ENCODE measurements at places on chromosomes 2 and 18. TPM values are rescaled to one million over a fixed set of nuclear protein-coding genes. Genes with fewer than 3 reads are reported as not detected.
A peak's percentile ranks its signal among the peaks of the same experiment; 100 is the strongest.

MAIP1 gene
- 20.0 TPM for total RNA-seq

PLEKHH2 gene
- 1.9 TPM for total RNA-seq

TSPYL6 gene
- total RNA-seq: not detected

- H3K36me3 ChIP-seq: no peaks in the 10 kb centered on the region
- H3K27me3 ChIP-seq: no peaks in the 10 kb centered on the region
- H3K4me1 ChIP-seq: no peaks in the 10 kb centered on the region
- no peak overlapping the region for H3K4me3 ChIP-seq
- DNase-seq: no peak
Observed at GRCh38 chr2:198645816-198646215, 811.9 kb downstream of the SATB2 start.

- H3K4me1 ChIP-seq: peaks cover 8% of the 10 kb centered on the region
- H3K27me3 ChIP-seq: no peaks in the 10 kb centered on the region
- no peak overlapping the region for H3K27ac ChIP-seq
- no peak for DNase-seq
- H3K4me3 ChIP-seq: no peak overlapping the region
Observed at GRCh38 chr18:79918615-79919011, 32.8 kb downstream of the SLC66A2 start.

- DNase-seq: no peak
- H3K27ac ChIP-seq: no peak overlapping the region
- H3K27me3 ChIP-seq: no peaks in the 10 kb centered on the region
Observed at GRCh38 chr2:15302154-15302553, 259.0 kb downstream of the NBAS start.

- H3K4me1 ChIP-seq: peaks cover 10% of the 10 kb centered on the region
- peaks cover 1% of the 10 kb centered on the region for H3K36me3 ChIP-seq
- no peaks in the 10 kb centered on the region for H3K27me3 ChIP-seq
- no peak overlapping the region for H3K27ac ChIP-seq
- H3K4me3 ChIP-seq: no peak overlapping the region
Observed at GRCh38 chr2:190355968-190356644, 12.7 kb downstream of the INPP1 start.

DNA sequence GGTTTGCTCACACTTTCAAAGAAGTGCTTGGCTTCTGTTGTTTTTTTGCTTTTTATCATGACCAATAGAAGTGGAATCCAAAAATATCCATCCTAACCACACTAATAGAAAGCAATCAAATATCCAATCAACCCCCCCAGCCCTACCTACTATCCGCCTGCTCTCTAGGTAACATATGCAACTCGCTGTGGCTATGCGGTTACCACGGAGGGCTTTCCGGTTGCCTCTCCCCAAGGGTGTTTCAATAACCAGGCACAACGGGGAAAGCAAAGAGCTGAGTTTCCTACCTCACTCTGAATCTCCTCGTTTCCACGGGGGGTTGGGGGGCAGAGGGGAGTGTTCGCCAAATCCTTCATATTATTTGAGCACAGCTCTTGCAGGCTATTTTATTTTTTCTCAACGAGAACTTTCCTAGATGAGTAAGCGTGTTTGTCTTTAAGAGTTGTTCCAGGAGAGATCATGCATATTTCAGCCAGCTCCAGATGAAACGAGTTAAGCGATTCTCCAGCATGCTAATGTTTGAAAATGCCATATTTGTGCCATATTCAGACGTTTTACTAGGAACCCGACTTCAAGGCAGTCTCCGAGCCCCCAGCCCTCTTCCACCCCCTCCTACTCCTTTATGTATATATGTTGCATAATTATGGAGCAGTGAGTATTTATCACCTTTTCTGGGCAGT is 30.3 kb downstream of the PAX3 start:
- no peaks in the 10 kb centered on the region for H3K27me3 ChIP-seq
- no peak overlapping the region for H3K27ac ChIP-seq
- DNase-seq: no peak
- H3K36me3 ChIP-seq: no peaks in the 10 kb centered on the region

- H3K4me3 ChIP-seq: peak overlapping the region; percentile 84
Observed at GRCh38 chr2:181123798-181124231, 143.4 kb downstream of the UBE2E3 start.

- no peak for DNase-seq
- H3K4me1 ChIP-seq: no peaks in the 10 kb centered on the region
- no peak overlapping the region for H3K4me3 ChIP-seq
- H3K27ac ChIP-seq: no peak overlapping the region
- peaks cover 24% of the 10 kb centered on the region for H3K27me3 ChIP-seq
Observed at GRCh38 chr18:44881461-44882162, 200.9 kb downstream of the SETBP1 start.

DNA sequence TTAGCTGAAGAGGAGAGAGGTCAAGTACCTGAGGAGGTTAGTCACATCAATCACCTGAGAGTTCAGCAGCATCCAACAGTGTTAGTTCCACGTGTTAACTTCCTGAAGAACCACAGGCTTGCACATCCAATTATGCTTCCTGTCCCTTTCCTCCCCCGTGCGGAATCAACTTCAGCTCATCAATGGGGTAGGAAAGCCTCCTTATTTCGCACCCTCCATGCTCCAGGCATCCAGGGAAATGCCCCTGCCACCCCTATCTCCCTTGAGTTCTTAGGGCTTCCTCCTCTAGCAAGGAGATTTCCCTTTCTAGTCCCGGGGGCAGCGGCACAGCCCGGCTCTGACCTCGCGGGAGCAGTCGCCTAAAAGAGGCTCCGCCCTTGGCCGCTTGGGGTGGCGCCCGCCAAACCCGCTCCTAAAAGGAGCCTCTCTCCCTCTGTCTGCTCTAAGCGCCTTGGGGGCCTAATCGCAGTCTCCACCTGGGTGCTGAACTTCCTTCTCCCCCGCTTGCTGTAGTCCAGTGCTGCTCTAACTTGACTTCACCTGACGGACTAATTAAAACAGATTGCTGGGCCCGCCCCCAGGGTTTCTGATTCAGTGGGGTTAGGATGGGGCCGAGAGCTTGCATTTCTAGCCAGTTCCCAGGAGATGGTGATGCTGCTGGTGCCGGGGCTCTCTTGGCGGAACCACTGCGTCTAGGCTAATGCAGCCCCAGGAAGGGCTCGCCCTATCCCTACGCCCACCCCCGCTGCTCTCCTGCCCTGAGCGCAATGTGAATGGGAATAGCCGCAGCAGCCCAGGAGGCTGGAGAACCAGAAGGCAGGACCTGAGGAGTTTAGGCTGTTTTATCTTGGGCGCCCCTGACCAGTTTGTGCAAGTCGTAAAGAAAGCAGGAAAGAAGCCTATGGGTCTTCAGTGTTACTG is 3.4 kb upstream of the TET3 start:
- peak overlapping the region; percentile 35 for H3K27ac ChIP-seq
- peak; percentile 61 for DNase-seq
- peaks cover 7% of the 10 kb centered on the region for H3K36me3 ChIP-seq
- H3K27me3 ChIP-seq: no peaks in the 10 kb centered on the region
